ENCODE measurements at places on chromosomes 16 and 17.

- no peak for DNase-seq
Measured at GRCh38 chr17:17621254-17621653, 29.7 kb upstream of the PEMT start.

- DNase-seq = no peak
Measured at GRCh38 chr16:65490286-65490685, 368.4 kb upstream of the CDH11 start.

- no peak for DNase-seq
Measured at GRCh38 chr17:57849163-57849873, 526 bp downstream of the MRPS23 start.

- no peak for DNase-seq
Measured at GRCh38 chr16:86095906-86096485, 197.0 kb downstream of the IRF8 start.

- DNase-seq = no peak
Measured at GRCh38 chr16:75702242-75702641, 981 bp upstream of the DUXB start.

DNA sequence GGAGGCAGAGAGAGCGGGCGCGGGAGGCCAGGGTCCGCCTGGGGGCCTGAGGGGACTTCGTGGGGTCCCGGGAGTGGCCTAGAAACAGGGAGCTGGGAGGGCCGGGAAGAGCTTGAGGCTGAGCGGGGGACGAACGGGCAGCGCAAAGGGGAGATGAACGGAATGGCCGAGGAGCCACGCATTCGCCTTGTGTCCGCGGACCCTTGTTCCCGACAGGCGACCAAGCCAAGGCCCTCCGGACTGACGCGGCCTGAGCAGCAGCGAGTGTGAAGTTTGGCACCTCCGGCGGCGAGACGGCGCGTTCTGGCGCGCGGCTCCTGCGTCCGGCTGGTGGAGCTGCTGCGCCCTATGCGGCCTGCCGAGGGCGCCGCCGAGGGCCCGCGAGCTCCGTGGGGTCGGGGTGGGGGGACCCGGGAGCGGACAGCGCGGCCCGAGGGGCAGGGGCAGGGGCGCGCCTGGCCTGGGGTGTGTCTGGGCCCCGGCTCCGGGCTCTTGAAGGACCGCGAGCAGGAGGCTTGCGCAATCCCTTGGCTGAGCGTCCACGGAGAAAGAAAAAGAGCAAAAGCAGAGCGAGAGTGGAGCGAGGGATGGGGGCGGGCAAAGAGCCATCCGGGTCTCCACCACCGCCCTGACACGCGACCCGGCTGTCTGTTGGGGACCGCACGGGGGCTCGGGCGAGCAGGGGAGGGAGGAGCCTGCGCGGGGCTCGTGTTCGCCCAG is 1.2 kb upstream of the CBX4 start:
- no peak for DNase-seq

DNA sequence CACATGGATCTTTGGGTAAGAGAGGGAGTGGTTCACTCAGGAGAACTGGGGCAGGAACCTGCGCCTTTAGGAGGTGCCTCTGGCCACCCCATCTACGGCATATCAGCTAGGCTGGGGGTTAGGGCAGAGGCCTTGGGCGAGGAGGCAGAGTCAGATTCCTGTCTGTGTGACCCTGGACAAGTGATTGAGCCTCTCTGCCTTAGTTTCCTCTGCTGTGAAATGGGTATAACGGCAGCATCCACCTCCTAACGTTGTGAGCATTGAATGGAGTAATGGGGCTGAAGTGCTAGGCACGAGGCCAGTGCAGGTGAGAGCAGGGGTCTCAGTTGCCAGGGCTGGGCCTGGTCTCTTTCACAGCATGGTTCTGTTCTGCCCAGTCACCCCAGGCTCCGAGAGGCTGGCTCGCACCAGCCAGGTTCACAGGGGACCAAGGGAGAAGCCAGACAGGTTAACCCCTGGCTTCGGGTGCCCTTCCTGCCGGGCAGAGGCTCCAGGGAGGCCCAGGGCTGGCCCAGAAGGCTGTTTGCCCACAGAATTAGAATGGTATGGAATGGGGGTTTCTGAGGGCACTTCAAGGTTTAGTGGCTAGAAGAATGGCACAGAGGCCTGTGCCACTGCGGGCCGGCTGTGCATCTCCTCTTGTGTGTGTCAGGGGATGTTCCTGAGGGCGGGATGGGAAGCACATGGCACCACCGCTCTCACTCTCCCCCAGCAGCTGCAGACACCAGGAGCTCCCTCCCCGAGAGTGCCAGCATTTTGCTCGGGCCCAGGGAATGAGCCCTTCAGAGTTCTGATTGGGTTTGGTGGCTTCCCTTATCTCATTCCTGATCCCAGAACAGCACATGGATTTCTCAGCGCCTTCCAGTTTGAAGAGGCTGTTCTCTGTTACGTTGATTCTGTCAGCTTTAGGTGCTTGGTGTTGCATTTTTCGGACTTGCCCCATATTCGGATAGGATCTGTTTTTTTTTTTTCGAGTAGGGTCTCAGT is 23.8 kb downstream of the UNC13D start:
- no peak for DNase-seq

DNA sequence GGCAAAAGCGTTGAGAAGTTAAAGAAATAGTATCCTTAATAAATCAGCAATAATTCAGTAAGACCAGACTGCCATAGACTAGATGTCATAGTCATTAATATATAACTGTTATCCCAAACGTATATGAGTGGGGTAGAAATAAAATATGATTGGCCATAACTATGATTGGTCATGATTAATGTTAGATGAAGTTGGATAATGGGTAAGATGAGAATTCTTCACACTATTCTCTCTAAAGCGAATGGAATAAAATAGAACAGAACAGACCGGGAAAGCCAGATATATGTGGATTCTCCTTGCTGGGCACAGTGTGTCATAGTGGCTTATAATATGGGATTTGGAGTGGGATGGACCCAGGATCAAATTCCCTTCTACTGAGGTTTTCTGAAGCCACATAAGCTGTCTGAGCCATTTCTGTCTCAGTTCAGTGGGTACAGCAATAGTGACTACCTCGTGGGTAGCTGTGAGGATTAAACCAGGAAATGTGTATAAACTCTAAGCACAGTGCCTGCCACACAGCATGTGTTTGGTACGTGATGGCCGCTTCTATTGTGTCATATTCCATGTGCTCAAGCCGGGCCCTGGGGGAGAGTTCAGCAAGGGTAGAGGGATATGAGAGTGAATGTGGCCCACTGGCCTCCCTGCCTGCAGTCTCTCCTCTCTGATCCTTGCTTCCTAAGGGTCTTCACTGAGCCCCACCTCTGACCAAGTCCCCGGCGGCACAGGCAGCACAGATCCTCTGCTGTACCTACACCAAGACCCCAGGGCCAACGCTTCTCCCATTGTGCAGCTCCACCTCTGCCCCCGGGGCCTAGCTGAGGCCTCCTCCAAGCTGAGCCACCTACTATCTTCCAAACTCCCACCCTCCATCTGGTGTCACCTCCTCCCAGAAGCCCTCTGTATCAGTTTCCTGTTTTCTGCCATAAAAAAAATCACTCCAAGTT is 3.7 kb downstream of the CETP start:
- no peak for DNase-seq

GRCh38 chr17:78390241-78391050 is 12.0 kb downstream of the PGS1 start:
- no peak for DNase-seq

- DNase-seq = no peak
Measured at GRCh38 chr17:51815097-51815496, 343.4 kb downstream of the CA10 start.

GRCh38 chr16:25106567-25107465 is 4.7 kb upstream of the LCMT1 start:
- peak; percentile 56 for DNase-seq

GRCh38 chr16:50263060-50263909 is 3.1 kb upstream of the ADCY7 start:
- no peak for DNase-seq

GRCh38 chr17:29763273-29763672 is 140.6 kb upstream of the CORO6 start:
- DNase-seq = no peak

- DNase-seq = no peak
Measured at GRCh38 chr17:2949469-2950044, 113.8 kb downstream of the OR1D5 start.

DNA sequence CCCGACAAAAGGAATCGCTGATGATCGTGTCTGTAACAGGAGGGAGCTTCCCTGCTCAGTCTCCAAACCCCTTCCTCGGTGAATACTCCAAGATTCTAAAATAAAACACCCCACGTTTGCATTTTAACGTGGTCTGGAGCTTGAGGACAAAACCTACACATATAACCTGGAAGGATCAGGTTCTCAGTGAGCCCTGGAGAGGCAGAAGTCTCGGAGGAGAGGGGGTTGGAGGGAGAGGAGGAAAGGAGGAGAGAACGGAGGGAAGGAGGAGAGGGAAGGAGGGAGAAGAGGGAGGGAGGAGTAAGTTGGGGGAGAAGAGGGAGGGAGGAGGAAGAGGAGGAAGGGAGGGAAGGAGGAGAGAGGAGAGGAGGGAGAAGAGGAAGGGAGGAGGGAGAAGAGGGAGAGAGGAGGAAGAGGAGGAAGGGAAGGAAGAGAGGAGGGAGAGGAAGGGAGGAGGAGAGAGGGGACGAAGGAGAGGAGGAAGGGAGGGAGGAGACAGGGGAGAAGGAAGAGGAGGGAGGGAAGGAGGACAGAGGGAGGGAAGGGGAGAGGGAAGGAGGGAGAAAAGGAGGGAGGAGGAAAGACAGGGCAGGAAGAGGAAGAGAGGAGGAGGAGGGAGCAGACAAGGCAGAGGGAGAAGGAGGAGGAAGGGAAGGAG is 27.4 kb upstream of the GINS2 start:
- no peak for DNase-seq

DNA sequence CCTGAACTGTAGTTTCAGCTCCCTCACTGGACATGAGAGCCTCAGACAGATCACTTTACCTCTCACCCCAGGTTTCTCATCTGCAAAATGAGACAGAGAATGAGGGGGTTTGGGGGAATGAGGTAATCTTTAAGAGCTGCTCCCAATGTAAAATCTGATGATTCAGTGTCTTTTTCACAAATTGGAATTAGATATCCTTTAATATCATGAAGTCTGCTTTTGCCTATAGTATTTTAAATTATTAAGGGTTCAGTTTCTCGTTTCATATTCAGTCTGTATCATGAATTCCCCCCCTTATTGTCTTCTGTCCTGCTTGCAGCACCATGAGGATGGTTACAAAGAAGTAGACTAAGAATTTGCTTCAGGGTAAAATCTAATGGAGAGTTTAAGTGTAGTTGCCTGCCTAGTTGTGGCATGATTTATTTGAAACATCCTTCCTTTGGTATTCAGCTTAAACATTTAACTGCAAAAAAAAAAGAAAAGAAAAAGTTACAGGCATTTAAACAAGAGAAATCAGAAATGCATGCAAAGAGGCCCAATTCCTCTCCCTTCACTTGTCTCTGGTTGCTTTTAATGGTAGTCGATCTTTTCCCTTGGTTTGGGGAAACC is 77.3 kb downstream of the WNT3 start:
- no peak for DNase-seq

- no peak for DNase-seq
Measured at GRCh38 chr17:40484285-40484972, 17.0 kb downstream of the TNS4 start.

GRCh38 chr16:69822174-69822935 is 60.2 kb downstream of the WWP2 start:
- no peak for DNase-seq

GRCh38 chr17:13311306-13311705 is 290.4 kb downstream of the HS3ST3A1 start:
- DNase-seq = no peak

- no peak for DNase-seq
Measured at GRCh38 chr17:44444735-44445105, 55.3 kb upstream of the ITGA2B start.

- DNase-seq = no peak
Measured at GRCh38 chr17:49452201-49452600, 37.5 kb upstream of the PHB1 start.

DNA sequence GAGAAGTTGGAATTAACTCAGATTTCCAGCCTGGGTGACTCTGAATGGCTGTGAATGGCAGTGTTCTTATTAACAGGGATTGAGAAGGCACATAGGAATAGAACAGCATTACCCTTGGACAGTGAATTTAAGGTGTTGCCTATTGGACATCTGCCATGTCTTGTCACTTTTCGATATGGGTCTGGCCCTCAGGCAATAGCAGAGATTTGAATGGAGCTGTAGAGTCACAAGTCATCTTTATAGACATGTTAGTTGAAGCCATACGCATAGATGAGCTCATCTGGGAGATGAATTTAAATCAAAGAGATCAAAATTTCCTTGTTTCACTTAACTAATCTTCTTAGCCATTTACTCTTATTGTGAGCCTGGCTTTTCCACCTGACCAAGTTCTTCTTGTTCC is 14.9 kb upstream of the DHRS11 start:
- no peak for DNase-seq

DNA sequence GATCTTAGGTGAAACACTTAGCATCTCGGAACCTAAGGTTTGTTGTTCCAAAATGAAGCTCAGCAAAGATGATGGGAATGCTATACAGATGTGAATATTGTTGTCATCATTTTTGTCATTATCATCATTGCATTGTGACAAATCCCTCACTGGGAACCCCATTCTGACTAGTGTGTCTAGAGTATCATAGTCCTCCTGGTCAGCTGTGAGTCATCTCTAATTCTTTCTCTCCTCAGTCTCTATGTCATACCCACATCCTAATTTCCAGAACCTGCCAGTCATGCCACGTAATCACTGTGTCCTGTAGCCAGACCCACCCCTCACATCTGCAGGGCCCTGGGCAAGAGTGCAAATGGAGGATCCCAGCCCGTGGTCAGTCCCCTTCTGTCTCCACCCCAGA is 60.5 kb upstream of the CLEC3A start:
- no peak for DNase-seq

- no peak for DNase-seq
Measured at GRCh38 chr17:282000-282911, 70.4 kb downstream of the RPH3AL start.

DNA sequence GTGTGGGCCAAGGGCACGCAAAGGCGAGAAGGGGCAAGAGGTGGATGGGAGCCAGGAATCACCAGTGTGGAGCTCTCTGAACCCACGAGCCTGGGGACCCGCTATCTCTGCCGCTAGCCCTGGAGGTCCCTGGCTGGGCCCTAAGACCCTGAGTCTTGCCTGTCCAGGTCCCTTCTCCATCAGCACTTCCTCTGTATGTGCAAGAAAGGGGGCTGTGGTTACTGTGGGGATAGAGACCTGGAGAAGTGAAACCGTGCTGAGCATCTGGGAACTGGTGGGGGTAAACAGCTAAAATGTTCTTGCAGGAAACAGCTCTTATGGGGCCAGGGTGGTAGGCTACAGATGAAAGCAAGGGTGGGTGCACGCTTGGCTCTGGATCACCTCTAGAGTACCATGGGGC is 3.1 kb downstream of the SPNS3 start:
- no peak for DNase-seq

- no peak for DNase-seq
Measured at GRCh38 chr16:88365244-88365865, 17.4 kb upstream of the ZNF469 start.

GRCh38 chr17:47066095-47066494 is 87.0 kb upstream of the RPRML start:
- no peak for DNase-seq

GRCh38 chr16:10078541-10078949 is 103.7 kb downstream of the GRIN2A start:
- DNase-seq = no peak

All from stimulated activated CD4-positive, alpha-beta T cell treated with anti-CD3 and anti-CD28 coated beads, TNF-alpha, amount 100 ng/mL, for 24 hours (primary cell).